ENCODE measurements at places on chromosomes 5 and 9. TPM values are rescaled to one million over a fixed set of nuclear protein-coding genes. Genes with fewer than 3 reads are reported as not detected.

Gene ECM2
- 63.9 TPM for total RNA-seq

Gene PGM5
- 55.9 TPM for total RNA-seq

Gene TRIM7
- total RNA-seq, result 1.8 TPM

Gene TAF11L10
- not detected for total RNA-seq

Gene PRRC2B
- total RNA-seq, result 112 TPM

Gene PCDHA8
- total RNA-seq, result 0.99 TPM

Gene IER5L
- 10.4 TPM for total RNA-seq

Gene IL4
- not detected for total RNA-seq

Gene ZBTB5
- 20.8 TPM for total RNA-seq

Gene MARCHF11
- 1.8 TPM for total RNA-seq

Gene PCDHB5
- total RNA-seq, result 8.0 TPM

Gene PCDHA9
- 4.1 TPM for total RNA-seq

Gene SLC6A18
- not detected for total RNA-seq

Gene NIM1K
- 7.9 TPM for total RNA-seq

Gene AQP7
- total RNA-seq, result 0.89 TPM

Gene ZNF883
- 14.9 TPM for total RNA-seq

Gene SNCAIP
- total RNA-seq, result 69.2 TPM

Gene FOXD4L5
- total RNA-seq, result 0.40 TPM

Data from spinal cord (tissue), 10 donors.